ENCODE measurements at places on chromosomes 5 and 9.

DNA sequence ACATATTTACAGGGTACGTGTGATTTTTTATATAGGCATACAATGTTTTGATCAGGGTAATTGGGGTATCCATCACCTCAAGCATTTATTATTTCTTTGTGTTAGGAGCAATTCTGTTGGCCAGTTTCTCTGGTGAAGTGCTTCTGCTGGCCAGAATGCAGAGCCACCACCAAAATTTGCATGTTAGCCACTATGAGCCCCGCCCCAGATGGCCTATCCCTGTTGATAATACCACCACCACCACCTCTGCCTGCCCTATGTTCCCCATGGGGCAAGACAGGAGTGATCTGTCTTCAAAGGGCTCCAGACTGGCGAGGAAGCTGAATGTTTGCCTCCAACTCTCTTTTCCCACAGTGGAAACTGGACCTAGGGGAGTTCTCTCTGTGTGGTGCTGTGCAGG, 26.0 kb upstream of the JAK2 start:
- no peak for DNase-seq

GRCh38 chr5:95709967-95710650, 21.0 kb upstream of the RHOBTB3 start:
- no peak for DNase-seq

DNA sequence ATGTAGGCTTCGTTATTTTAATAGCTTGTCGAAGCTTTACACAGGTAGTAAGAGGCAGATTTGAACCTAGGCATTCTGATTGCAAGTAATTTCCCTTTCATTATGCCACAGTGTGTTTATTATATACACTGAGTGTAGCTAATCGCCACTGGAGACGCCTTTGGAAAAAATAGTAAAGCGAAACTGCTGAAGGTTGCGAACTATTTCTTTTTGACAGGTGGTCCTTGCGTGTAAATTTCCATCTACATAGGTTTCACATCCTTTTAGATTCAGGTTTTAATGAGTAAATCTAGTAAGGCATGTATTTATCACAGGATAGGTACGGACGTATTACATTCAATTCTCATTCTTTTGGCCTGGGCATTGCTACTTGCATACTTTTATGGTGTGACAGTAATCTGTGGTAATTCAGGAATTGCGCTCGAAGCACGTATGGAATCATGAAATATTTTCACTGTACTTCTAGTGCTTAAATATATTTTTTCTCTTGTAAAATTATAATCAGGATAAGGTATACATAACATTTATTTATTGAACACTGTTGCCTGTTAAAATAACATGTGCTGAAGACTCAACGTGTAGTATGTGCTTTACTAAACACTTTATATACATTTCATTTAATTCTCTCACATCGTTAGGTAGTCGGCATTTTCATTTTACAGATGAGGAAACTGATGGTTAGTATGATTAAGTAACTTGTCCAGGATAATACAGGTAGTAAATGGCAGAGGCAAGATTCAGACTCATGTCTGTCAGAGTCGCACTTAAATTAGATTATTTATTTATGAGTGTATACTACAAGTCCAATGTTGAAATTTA, 1.8 kb downstream of the MARCHF6 start:
- DNase-seq = no peak

DNA sequence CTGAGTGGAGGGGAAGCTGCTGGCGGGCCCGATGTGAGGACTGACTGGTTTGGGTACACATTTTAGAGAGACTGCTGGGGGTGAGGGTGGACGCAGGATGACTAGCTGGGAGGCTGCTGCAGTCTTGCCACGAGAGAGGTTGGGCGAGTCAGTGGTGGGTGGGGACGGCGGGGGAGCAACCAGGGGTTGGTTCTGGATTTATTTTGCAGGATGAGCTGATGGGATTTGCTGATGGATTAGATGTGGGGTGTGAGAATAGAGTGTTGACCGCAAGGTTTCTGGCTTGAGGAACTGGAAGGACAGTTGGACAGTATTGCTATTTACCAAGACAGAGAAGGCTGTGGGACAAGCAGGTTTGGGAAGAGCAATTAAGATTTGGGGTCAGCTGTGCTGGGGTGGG, 5.8 kb upstream of the NDST1 start:
- no peak for DNase-seq

DNA sequence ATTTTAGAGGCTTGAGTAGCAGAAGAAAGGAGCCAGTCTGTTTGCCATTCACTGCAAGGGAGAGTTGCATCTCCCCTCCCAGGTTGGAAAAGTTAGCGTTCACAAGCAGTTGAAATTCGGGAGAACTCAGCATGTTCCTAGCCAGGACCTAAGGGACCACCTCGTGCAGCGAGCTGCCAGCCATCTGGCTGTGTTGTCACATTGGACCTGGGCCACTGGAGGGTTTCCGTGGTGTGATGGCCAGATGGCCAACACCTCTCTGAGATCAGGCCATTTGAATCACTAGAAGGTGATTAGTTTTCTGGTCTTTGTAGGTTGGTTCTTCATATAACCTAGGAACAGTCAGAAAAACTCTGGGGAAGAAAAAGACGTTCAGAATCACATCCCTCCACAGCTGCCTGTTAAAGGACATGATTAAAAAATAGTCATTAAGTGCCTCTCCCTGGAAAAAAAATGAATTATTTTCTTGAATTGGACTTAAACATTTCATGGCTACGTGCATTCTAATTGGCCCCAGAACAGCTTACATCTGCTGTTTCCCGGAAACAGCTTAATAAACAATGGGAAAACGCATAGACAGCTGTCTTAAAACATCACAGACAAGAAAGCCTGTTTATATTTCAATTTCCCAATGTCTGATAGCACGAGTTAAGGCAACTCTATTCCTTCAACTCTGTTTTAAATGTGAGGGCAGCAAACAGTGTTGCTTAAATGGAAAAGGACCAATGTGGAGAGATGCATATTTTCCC, 303.9 kb downstream of the TENT4A start:
- DNase-seq = no peak
